ENCODE measurements at places on chromosomes 13 and 19.
A peak's percentile ranks its signal among the peaks of the same experiment; 100 is the strongest.

DNA sequence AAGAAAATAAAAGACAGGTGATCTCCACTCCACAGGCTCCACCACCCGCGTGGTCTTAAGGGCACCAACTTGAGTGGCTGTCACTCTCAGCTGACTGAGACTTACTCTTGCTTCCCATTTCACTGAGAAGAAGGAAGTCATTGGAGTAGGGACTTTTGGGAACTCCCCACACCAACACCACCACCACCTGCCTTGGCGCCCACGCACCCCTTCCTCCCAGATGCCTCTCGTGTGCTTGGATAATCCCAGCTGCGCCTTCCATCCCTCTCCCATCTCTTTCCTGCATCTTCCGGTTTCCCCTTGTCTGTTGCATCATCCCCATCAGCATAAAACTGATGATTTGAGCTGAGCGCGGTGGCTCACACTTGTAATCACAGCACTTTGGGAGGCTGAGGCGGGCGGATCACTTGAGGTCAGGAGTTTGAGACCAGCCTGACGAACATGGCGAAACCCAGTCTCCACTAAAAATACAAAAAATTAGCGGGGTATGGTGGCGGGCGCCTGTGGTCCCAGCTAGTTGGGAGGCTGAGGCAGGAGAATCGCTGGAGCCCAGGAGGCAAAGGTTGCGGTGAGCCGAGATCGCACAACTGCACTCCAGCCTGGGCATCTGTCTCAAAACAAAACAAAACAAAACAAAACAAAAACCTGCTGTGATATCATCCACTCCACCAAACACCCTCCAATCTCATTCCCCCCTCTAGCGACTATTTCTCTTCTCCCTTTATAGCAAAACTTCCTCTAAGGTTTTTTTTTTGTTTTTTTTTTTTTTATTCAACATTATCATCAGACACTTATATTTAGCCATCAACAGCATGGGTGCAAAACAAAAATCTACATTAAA, 25.5 kb downstream of the AP2S1 start:
- DNase-seq: no peak

GRCh38 chr13:103883164-103883563, 816.9 kb upstream of the SLC10A2 start:
- DNase-seq: peak; percentile 60

GRCh38 chr19:57239982-57240310, 486 bp upstream of the ZNF805 start:
- no peak for DNase-seq

DNA sequence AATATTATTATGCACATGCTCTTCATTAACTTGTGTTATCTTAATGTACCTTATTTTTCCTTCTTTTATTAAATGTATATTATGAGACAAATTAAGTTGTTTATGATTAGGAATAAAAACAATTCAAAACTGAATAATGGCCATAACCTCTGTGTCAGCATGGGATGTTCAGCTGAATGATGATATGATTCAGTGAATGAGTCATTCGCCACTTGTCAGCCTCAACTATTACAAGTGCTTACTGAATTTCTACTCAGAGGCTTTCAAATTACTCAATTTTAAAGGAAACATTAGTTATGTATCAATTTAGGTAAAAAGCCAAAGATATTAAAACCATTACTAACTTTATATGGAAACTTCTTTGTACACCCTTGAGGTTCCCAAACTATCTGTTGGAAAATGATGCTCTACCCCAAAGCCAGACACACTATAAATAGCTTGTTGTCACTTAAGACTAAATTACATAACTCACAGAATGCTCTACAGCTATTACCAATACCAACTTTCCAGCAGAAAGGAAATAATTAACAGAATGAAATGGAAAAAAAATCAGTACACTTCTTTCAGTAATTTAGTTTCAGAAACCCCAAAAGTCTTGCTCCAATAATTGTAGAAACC, 14.4 kb downstream of the LIG4 start:
- no peak for DNase-seq

DNA sequence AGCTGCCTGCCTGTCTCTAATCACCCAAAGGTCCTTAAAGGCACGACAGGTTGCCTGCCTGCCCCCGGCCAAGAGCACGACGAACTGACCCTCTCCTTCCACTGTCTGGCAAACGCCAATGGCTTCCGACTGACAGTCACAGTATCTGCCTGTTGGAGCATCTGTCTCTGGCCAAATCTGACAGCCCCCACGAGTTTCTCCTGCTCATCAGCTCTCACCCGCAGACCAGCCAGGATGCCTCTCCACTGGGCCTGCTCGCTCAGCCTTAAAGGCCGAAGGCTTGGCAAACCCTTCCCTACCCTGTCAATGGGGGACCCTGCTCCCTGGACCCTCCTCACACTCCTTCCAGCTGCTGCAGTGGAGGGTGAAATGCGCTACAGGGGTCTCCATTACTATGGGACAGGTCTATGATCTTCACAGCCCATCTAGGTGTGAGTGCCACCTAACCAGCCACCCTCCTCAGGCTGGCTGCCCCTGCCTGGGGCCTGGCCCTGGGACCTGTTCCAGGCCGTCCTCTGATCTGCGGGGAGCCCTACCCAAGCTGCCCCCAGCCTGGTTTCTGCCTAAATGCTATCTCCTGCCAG, 932 bp downstream of the FAM83E start:
- DNase-seq: no peak

GRCh38 chr13:85816413-85816812, 17.2 kb upstream of the SLITRK6 start:
- DNase-seq: no peak

DNA sequence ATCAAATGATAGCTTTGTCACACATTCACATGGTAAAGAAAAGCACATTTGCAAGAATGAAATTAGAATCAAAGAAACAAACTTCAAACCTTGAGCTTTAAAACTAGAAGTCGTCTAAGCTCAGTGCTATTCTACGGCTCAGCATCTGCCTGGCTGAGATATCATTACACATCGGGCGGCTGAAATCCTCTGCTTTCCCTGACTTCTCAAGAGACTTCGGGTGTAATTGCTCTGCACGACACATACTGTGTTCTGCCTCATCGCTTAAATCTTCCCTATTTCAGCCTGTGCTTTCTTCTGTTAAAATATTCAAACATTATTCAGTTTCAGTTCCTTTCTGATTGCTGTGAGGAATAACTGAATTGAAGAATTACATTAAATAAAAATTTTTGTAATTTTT, 265.3 kb downstream of the NALCN start:
- no peak for DNase-seq

DNA sequence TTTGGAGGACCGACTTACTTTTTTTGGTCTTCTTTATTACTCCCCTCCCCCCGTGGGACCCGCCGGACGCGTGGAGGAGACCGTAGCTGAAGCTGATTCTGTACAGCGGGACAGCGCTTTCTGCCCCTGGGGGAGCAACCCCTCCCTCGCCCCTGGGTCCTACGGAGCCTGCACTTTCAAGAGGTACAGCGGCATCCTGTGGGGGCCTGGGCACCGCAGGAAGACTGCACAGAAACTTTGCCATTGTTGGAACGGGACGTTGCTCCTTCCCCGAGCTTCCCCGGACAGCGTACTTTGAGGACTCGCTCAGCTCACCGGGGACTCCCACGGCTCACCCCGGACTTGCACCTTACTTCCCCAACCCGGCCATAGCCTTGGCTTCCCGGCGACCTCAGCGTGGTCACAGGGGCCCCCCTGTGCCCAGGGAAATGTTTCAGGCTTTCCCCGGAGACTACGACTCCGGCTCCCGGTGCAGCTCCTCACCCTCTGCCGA, 409 bp downstream of the FOSB start:
- DNase-seq: no peak

GRCh38 chr19:16232127-16232526, 34.4 kb downstream of the AP1M1 start:
- DNase-seq: no peak

DNA sequence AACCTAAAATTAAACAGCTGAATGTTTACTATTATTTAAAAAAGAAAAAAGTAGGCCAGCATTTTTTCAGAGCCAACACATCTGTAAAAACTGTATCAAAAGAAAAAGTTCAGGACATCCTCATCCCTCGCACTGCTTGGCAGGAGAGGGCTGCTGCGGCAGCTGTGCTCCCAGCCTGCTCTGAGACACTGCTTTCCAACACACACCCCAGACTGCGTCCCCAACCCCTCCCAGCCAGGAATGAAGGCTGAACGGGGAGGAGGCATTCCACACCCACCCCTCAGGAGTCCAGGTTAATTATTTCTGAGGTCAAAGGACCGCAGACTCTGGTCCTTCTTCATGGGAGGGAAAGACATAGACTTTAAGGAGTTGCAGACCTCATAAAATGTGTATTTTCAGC, 43.1 kb downstream of the COL4A1 start:
- DNase-seq: no peak

- no peak for DNase-seq
Observed at GRCh38 chr13:92224052-92224821, 825.8 kb downstream of the GPC5 start.

GRCh38 chr13:54845351-54845965, 1816.8 kb downstream of the OLFM4 start:
- no peak for DNase-seq

DNA sequence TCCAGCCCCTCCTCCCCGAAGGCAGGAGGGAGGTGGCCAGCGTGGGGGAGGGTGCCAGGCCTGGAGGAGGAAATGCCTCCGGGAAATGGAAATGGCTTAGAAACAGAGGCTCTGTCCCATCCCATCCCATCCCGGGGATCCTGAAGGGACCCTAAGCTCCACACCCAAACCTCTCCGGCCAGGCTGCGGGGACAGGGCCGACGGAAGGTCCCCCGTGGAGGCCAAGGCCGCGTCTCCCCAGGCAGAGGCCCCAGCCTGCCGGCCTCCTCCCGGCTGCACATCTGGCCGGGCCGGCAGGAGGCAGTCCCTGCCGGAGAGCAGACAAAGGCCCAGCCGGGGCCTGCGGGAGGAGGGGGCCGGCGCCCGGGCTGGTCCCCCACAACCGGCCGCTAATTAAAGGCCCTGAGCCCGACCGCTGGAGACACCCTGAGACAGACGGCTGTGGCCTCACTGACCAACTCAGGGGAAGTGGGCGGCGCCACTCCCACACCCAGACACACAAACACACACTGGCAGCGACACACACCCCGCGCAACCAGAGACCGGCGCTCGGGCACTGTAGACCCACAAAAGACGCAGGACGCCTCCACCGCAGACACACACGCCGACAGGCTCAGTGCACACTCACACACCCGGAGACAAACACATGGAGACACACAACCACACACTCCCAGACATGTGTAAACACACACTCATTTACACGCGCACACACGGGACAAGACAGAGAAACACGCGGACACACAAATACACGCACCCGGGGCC, 1.1 kb downstream of the ADAMTS10 start:
- DNase-seq: no peak

- DNase-seq: no peak
Observed at GRCh38 chr13:113547238-113547971, 37.1 kb upstream of the TFDP1 start.

GRCh38 chr13:19864024-19864745, 736 bp upstream of the ZMYM5 start:
- DNase-seq: peak; percentile 30

DNA sequence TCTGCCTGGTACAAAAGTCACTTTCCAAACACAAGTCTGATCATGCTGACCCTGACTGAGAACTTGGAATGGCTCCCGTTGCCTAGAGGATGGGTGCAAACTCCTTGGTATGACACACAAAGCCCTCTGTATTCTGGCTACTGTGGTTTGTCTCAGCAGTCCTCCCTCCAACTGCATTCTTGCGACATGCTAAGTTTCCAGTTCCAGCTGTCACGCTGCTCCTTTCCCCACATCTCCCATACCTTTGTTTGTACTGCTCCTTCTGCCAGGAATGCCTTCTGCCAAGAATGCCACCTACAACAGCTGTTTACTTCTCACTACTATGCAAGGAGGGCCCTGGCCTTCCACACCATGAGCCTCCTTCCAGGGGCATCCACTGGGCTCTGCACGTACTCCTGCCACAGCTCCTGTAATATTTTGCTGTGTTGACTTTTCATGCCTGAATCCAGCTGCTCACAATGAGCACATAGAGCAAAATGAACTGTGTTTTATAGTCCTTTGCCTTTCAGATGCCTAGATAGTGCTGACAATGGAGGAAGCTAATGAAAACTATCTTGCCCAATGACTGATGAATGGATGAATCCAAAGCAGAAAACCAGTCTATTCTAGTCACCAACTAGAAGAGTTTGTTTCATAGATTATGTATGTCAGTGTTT, 543.7 kb downstream of the EFNB2 start:
- DNase-seq: no peak

GRCh38 chr13:79547211-79548195, 66.5 kb downstream of the NDFIP2 start:
- DNase-seq: no peak

GRCh38 chr19:49071860-49072547, 495 bp downstream of the KCNA7 start:
- no peak for DNase-seq

- DNase-seq: peak; percentile 29
Observed at GRCh38 chr13:27005556-27005955, 166.1 kb downstream of the USP12 start.

GRCh38 chr19:15324791-15325519, 7.4 kb downstream of the BRD4 start:
- no peak for DNase-seq

GRCh38 chr13:106349080-106349931, 186.2 kb downstream of the EFNB2 start:
- peak; percentile 59 for DNase-seq

DNA sequence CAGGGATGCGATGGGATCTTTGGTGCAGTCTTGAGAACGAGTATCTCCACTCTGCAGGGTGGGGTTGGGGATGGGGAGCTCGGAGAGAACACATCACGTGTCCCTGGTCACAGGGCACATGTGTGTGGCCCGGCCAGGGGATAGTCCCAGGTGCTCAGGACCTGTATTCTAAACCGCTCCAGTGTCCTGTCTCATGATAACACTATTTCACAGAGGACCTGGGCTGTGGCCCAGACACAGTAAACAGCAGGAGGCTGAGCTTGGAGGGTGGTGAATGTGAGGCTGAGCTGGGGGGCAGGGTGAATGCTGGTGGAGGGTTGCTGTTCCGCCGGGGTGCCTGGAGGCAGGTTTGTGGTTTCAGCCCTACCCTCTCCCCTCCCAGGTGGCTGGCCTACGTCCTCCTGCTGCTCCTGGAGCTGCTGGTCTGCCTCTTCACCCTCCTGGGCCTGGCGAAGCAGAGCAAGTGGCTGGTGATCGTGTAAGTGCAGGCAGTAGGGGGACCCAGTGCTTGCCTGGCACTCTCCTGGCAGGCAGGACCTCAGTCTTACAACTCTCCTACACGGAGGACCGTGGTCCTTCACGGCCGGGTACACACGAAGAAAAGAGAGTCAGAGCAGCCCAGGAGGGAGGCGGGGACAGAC, 11.1 kb downstream of the TTYH1 start:
- DNase-seq: no peak

All from NCI-H510A (cell line).